ENCODE measurements at places on chromosomes 7 and 10. TPM values are rescaled to one million over a fixed set of nuclear protein-coding genes. Genes with fewer than 3 reads are reported as not detected.

DNA sequence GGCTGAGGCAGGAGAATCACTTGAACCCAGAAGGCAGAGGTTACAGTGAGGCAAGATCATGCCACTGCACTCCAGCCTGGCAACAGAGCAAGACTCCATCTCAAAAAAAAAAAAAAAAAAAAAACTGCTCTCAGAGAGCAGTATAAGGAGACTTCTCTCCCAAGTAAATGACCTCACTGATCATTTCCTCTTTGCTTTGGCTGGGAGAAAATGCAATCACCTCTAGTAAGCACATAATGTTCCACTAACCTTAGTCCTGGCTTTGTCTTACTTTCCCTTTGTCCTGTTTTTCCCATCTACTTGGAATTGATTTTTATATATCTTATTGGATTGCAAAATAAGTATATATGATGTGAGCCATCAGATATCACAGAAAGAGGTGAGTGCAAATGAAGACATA is 2.5 kb downstream of the SLC25A13 start:
- DNase-seq: no peak
- no peak overlapping the region for H3K4me3 ChIP-seq
- H3K36me3 ChIP-seq: no peaks in the 10 kb centered on the region
- H3K27me3 ChIP-seq: no peaks in the 10 kb centered on the region

- H3K36me3 ChIP-seq: no peaks in the 10 kb centered on the region
- H3K4me3 ChIP-seq: no peak overlapping the region
- no peaks in the 10 kb centered on the region for H3K27me3 ChIP-seq
- H3K4me1 ChIP-seq: no peaks in the 10 kb centered on the region
Observed at GRCh38 chr7:44736896-44737295, 11.8 kb upstream of the ZMIZ2 start.

- H3K36me3 ChIP-seq: no peaks in the 10 kb centered on the region
- H3K27me3 ChIP-seq: no peaks in the 10 kb centered on the region
- H3K27ac ChIP-seq: no peak overlapping the region
- DNase-seq: no peak
- H3K4me3 ChIP-seq: no peak overlapping the region
- no peaks in the 10 kb centered on the region for H3K4me1 ChIP-seq
Observed at GRCh38 chr7:68706291-68706690, 892.0 kb upstream of the AUTS2 start.

- DNase-seq: peak; percentile 1
- H3K4me1 ChIP-seq: no peaks in the 10 kb centered on the region
- H3K27me3 ChIP-seq: no peaks in the 10 kb centered on the region
- H3K27ac ChIP-seq: no peak overlapping the region
Observed at GRCh38 chr10:34962866-34963265, 127.3 kb downstream of the CUL2 start.

DNA sequence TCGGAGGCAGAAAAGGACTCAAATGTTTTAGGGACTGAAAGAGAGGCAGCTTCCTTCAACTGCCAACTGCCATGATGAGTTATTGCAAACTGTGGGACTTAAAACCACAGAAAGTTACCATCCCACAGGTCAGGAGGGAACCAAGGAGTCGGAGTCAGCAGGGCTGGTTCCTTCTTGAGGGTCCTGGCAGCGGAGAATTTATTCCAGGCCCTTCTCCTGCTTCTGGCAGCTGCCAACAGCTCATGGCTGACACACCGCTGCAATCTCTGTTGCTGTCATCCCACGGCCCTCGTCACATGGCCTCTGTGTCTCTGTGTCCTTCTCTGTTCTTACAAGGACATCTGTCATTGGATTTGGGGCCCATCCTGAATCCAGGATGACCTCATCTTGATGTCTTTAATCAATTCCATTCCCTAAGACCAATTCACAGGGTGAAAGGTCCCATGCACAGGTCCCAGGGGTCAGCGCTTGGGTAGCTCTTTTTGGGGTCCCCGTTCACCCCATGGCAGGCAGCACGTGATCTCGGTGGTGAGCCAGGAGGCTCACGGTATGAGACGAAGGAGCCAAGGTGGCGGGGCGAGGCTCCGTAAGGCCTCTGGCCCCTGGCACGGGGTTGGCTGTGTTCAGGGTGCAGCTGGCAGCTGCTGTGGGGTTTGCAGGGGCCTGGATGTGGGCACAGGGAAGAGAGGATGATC is 27.4 kb upstream of the PSMG3 start:
- H3K4me3 ChIP-seq: no peak overlapping the region
- DNase-seq: no peak
- H3K4me1 ChIP-seq: no peaks in the 10 kb centered on the region
- H3K36me3 ChIP-seq: no peaks in the 10 kb centered on the region

GRCh38 chr10:42951486-42952251 is 125.2 kb upstream of the RET start:
- H3K4me1 ChIP-seq: no peaks in the 10 kb centered on the region
- H3K27me3 ChIP-seq: no peaks in the 10 kb centered on the region
- no peak overlapping the region for H3K27ac ChIP-seq

DNA sequence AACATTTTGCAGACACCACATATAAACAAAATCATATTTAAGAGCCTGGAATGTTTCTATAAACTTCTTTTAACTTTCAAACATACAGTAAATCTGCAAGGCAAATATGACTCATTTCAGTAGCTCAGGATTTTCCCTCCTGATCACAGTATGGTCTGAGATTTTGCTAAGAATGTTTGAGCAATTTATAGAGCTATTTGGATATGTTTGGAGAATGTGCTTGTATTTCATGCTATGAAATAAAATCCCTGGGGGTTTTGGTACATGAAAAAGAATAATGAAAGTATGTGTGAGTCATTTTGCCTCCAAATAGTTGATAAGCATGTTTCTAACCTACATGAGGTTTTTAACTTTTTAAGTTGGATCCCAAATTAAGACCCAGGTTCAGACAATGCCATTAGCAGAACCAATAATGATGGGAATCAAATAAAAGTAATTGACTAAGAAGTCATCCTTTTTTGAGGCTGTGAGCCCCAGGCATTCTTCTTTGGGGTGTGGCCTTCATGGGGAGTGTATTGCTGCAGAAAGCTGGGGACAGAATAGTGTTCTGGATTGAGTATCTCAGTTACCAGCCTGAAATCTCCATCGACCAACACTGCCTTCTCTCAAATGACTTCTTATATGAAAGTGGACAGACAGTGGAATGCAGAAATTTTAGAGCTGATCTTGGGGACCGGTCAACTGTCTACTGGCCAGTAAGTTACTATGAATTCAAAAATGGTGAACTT is 66.1 kb upstream of the AGBL3 start:
- no peaks in the 10 kb centered on the region for H3K36me3 ChIP-seq
- no peak for DNase-seq
- H3K4me3 ChIP-seq: no peak overlapping the region
- H3K27ac ChIP-seq: peak overlapping the region; percentile 12
- H3K27me3 ChIP-seq: no peaks in the 10 kb centered on the region

Gene SNX8
- 26.5 TPM for total RNA-seq

GRCh38 chr7:41715000-41715399 is 12.1 kb upstream of the INHBA start:
- no peak overlapping the region for H3K27ac ChIP-seq
- H3K27me3 ChIP-seq: no peaks in the 10 kb centered on the region
- DNase-seq: no peak
- no peaks in the 10 kb centered on the region for H3K36me3 ChIP-seq

Gene TBXAS1
- 22.1 TPM for total RNA-seq

DNA sequence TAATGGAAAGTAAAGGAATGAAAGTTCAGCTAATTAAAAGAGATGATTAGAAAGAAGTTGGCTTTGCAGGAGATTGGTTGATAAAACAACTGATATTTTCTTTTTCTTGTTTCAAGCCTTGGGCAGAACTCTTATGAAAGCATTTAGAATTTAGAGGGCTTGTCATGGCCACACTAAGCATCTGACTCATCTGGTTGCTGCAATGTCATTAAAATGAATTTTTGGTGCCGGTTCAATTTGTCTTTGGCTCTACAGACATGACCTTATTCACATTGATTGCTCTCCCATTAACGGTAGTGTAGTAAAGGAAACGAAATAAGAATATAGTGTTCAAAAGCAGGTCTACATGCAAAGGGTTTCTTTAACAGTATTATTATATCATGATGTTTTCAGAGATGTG is 1012.4 kb upstream of the C7orf33 start:
- DNase-seq: no peak
- H3K27me3 ChIP-seq: no peaks in the 10 kb centered on the region
- no peak overlapping the region for H3K27ac ChIP-seq
- no peaks in the 10 kb centered on the region for H3K4me1 ChIP-seq
- H3K4me3 ChIP-seq: no peak overlapping the region

DNA sequence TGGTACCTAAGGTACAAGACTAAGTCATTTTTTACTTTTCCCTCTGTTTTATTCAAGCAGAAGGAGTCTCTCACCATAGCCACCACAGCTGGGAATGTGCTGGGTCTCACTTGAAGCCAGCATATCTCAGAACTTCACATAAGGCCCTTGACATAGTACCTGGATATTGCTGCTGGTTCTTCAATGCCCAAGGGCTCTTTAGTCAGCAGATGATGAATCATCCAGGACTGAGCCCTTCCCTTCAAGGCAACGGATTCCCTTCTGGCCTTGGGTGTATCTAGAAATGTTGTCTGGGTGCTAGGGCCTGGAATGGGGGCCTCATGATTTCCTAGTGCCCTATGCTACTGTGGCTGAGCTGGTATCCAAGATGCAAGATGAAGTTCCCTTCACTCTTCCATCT is 93.9 kb downstream of the ADCYAP1R1 start:
- no peaks in the 10 kb centered on the region for H3K4me1 ChIP-seq
- no peak for DNase-seq
- no peak overlapping the region for H3K4me3 ChIP-seq
- no peak overlapping the region for H3K27ac ChIP-seq
- H3K27me3 ChIP-seq: no peaks in the 10 kb centered on the region
- no peaks in the 10 kb centered on the region for H3K36me3 ChIP-seq

Gene SPACDR
- 2.0 TPM for total RNA-seq

DNA sequence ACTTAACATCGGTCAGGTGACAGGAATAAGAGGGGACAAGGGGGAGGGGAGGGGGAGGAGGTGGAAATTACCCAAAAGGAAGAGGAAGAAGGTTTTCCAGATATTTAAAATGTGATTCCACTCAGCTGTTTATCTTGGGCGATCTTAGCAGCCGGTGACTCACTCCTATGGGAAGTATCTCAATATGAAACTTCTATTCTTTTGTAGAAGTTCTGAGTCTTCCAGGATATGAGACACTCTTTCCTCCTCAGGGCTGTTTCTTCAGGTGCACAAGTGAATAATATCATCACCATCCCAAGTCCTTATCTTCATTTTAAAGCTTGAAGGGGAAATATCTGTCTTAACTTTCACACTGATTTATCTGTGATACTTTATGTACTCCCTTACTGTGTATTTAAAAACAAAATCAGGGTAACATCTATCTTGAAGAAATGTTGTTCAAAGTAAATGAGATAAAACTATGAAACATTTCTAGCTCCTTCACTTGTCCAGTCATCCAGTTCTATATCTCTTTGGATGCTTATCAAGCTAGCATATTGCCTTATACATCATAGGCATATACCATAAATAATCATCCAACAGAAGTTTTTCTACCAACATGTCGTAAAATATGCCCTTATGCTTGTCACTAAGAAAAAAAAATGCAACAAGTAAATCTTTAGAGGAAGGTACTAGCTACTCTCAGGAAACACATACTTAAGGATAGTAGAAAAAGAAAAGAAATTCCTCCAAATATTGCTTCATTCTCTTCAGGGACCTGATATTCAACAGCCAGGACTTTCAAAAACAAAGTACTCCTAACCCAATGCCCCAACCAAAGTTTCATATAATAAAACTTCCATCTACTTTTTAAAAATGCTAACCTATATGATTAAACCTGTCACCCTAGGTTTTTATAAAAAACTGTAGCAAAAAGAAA is 13.7 kb downstream of the DOCK4 start:
- no peaks in the 10 kb centered on the region for H3K27me3 ChIP-seq
- H3K4me1 ChIP-seq: no peaks in the 10 kb centered on the region
- H3K27ac ChIP-seq: no peak overlapping the region
- no peak overlapping the region for H3K4me3 ChIP-seq

DNA sequence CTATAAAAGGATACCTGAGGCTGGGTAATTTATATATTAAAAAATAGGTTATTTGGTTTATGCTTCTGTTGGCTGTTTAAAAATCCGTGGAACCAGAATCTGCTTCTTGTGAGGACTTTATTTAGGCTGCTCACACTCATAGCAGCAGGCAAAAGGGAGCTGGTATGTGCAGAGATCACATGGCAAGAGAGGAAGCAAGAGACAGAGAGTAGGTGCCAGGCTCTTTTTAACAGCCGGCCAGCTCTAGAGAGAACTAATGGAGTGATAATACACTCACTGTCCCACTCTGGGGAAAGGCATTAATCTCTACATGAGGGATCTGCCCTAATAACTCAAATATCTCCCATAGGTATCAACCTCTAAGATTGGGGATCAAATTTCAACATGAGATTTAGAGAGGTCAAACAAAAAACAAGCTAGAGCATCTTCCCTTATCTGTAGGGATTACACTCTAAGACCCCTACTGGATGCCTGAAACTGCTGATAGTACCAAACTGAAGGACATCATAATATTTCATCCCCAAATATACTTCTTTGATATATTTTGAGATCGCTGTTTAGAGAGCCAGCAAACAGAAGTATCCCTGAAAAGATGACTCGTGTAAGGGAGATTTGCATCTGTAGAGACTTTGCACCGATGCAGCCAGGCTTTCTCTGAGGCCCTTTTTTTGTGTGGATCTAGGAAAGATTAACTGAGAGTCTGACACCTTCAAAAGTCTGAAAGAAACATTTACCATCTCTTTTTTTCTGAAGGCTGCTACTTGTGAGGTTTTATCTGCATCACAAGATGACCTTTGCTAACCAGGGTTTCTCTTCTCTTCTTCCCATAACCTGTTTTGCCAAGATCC is 717.0 kb upstream of the MBL2 start:
- no peak for DNase-seq
- no peak overlapping the region for H3K27ac ChIP-seq
- no peaks in the 10 kb centered on the region for H3K36me3 ChIP-seq
- no peaks in the 10 kb centered on the region for H3K27me3 ChIP-seq
- no peaks in the 10 kb centered on the region for H3K4me1 ChIP-seq

DNA sequence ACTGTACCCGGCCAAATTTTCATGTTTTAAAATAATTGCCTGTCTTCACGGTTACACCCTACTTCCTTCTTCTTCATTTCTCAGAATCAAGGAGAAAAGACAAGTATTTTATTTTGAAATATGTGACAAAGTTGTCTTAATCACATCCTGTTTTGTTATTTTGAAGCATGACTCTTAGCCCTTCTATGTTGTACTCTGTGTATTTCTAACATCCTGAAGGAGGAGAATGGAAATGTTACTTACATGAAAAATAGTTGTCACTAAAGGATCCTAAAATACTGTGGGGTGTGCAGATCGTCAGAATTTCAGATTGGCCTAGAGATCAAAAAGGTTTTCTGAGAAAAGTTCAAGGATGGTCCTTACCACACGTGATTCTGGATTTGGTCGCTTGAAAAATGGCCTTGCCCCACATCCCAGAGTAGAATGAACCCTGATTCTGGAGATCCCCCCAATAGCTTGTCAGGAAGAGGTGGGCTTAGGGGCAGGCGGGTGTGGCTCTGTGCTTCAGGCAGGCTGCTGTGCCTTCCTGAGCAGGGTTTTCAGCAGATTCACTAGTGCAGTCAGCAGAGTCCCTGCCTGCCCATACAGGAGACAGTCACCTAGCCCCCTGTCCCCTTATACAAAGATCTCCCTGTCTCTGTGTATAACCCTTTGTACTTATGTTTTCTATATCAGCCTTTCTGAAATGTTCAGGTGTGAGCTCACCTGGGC is 8.6 kb downstream of the UPP1 start:
- no peaks in the 10 kb centered on the region for H3K36me3 ChIP-seq
- no peak overlapping the region for H3K4me3 ChIP-seq
- no peak overlapping the region for H3K27ac ChIP-seq
- no peaks in the 10 kb centered on the region for H3K27me3 ChIP-seq
- no peak for DNase-seq
- no peaks in the 10 kb centered on the region for H3K4me1 ChIP-seq

Measured in aorta (tissue), 5 donors.